ENCODE measurements at places on chromosomes 3 and 15. TPM values are rescaled to one million over a fixed set of nuclear protein-coding genes. Genes with fewer than 3 reads are reported as not detected.

DNA sequence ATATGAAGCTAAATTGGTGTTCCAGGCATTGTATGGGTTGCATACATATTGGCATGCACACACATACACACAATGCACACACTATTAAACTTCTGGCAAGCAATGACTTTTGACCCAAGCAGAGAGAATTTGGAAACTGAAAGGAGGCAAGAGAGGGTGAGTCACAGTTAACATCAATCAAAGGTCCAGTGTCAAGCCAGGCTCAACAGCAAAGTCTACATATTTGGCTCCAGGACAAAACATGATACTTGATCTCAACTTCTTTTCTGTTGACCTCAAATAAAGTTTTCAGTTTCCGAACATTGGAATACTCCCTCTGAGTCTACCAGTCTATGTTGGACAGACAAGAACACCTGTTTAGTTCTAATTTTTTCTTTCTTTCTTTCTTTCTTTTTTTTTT lies 28.3 kb downstream of the IL12A start:
- no peaks in the 10 kb centered on the region for H3K36me3 ChIP-seq
- H3K27ac ChIP-seq: no peak overlapping the region
- H3K27me3 ChIP-seq: no peaks in the 10 kb centered on the region
- DNase-seq: no peak

DNA sequence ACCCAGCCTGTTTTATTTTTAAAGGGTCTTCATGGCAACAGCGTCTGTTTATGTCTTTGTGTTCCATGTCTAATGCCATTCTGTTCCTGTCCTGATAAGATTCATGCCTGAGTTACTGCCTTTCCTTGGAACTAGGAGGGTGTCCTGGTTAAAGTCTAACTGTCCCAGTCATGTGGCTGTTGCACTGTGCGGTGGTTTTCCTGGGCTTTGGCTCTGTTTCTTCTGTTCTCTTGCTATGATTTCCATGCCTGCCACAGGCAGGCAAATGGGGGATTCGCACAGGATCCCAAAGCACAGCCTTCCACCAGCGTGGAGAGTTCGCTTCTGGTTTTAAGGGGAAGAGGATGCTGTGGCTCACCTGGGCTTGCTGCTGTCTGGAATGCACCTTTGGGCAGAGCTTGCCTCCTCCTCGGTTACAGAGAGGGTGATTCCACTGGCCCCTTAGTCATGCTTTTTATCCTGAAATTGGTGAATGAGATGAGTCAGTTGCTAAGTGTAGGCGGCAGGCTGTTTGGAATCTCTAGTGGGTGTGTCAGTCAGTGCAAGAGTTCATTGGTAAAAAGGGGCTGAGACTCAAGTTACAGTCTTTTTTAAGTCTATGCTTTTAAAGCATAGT lies 86.8 kb downstream of the CCK start:
- H3K4me1 ChIP-seq: peaks cover 60% of the 10 kb centered on the region
- no peak overlapping the region for H3K4me3 ChIP-seq
- DNase-seq: no peak
- no peaks in the 10 kb centered on the region for H3K27me3 ChIP-seq

GRCh38 chr3:12437861-12438260 lies 46.4 kb upstream of the TSEN2 start:
- no peaks in the 10 kb centered on the region for H3K4me1 ChIP-seq
- H3K27ac ChIP-seq: no peak overlapping the region
- no peaks in the 10 kb centered on the region for H3K27me3 ChIP-seq
- DNase-seq: no peak
- H3K4me3 ChIP-seq: no peak overlapping the region

DNA sequence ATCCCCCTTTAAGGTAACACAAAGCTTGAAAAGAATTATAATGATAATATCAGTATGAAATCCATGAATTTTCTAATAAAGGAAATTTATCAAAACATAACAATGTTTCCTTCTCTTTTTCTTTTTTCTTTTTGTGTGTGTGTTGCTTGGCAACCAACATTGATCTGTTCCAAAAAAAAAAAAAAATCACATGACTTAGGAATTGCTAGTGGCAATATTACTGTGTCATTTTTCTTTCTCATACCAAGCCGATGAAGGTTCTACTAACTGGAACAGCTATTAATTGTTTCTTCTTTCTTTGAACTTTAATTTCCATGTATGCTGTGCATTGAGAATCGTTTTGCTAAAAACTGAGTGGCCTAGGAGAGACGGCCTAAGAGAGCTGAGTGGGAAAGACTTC lies 317.7 kb upstream of the ONECUT1 start:
- no peak overlapping the region for H3K27ac ChIP-seq
- H3K36me3 ChIP-seq: no peaks in the 10 kb centered on the region
- no peaks in the 10 kb centered on the region for H3K27me3 ChIP-seq
- no peaks in the 10 kb centered on the region for H3K4me1 ChIP-seq

GRCh38 chr15:61171209-61171608 lies 57.9 kb downstream of the RORA start:
- no peak overlapping the region for H3K4me3 ChIP-seq
- no peaks in the 10 kb centered on the region for H3K36me3 ChIP-seq
- no peaks in the 10 kb centered on the region for H3K4me1 ChIP-seq
- DNase-seq: no peak
- H3K27me3 ChIP-seq: no peaks in the 10 kb centered on the region

DNA sequence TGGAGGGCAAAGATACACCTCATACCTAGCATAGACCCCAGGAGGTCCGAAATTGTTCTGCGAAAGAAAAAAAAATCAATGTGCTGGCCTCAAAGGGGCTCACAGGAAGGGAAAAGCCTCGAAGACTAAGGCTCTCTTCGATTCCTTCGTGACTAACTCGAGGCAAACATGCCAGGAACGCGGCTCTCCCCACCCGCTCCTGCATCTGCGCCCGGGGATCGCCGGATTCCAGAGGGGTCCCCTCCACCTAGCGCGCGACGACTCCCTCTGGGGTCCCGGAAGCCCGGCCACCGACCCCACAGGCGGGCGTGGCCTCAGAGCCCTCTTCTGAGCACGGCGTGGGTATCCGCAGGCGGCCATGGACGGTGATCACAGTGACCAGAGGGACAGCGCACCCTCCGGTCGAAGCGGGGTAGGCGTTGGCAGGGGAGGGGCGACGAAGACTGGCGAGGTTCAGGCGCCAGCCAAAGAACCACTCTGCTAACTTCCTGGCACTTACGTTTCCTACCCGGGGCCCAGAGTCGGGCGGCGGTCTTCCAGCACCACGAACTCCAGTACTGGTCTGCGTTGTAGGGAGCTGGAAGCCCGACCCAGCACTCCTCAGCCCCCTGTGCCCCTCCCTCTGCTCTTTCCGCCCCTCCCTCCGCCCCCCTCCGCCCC lies 515 bp upstream of the EIF3J start:
- H3K4me3 ChIP-seq: peak overlapping the region; percentile 74
- peak overlapping the region; percentile 43 for H3K27ac ChIP-seq
- no peaks in the 10 kb centered on the region for H3K27me3 ChIP-seq
- no peak for DNase-seq
- peaks cover 30% of the 10 kb centered on the region for H3K4me1 ChIP-seq

DNA sequence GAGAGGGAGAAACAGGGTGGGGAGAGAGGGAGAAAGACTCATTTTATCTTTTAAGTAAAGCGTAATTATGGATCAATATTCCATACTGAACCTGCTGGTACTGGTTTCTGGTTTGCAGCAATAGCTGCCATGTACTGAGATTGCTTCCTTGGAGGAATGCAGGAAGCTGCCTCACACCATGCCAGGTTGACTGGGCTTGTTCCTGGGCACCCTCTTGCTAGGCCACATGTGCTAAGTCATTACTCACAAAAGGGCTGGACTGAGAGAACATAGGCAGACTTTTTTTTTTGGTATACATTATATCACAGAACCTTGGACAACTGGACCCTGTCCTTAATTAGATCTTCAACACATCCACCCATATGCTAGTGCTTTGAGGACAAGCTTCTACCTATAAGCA lies 193.4 kb downstream of the ZNF621 start:
- H3K27ac ChIP-seq: no peak overlapping the region
- H3K36me3 ChIP-seq: no peaks in the 10 kb centered on the region
- H3K27me3 ChIP-seq: no peaks in the 10 kb centered on the region
- peaks cover 16% of the 10 kb centered on the region for H3K4me1 ChIP-seq

GRCh38 chr15:31366169-31366734 lies 39.6 kb downstream of the KLF13 start:
- peaks cover 55% of the 10 kb centered on the region for H3K4me1 ChIP-seq
- no peak for DNase-seq
- H3K36me3 ChIP-seq: no peaks in the 10 kb centered on the region
- H3K4me3 ChIP-seq: no peak overlapping the region
- H3K27ac ChIP-seq: no peak overlapping the region
- H3K27me3 ChIP-seq: no peaks in the 10 kb centered on the region

GRCh38 chr15:99433026-99433756 lies 132.6 kb upstream of the MEF2A start:
- no peak overlapping the region for H3K4me3 ChIP-seq
- no peaks in the 10 kb centered on the region for H3K36me3 ChIP-seq
- no peak for DNase-seq
- H3K4me1 ChIP-seq: peaks cover 12% of the 10 kb centered on the region
- no peak overlapping the region for H3K27ac ChIP-seq

Gene CLDN11
- not detected for total RNA-seq

Gene IGSF10
- total RNA-seq: not detected

Gene TGM5
- not detected for total RNA-seq

Gene NR1I2
- 3.8 TPM for total RNA-seq
